ENCODE measurements at places on chromosomes 6 and 20.

GRCh38 chr6:141482796-141483597 lies 649.7 kb upstream of the GJE1 start:
- no peak for DNase-seq

- DNase-seq: no peak
These were observed 68.6 kb downstream of the PHF20 start for GRCh38 chr20:35840421-35840820.

DNA sequence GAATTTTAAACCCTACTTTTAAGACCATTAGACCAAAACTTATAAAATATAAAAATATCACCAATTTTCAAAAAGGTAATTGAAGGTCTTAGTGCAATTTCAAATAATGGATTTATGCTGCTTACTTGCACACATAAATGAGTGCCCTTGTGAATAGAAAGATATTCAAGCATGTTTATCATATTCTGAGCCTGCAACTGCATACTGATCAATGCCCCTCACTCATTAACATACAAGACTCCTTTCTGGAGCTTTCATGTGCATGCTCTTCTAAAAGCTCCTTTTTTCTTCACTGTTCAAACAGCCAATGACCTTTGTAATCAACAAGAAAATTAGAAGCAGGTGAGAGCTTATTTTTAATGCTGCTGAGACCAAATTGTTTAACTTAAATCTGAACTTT lies 1139.3 kb downstream of the HACE1 start:
- DNase-seq: no peak

DNA sequence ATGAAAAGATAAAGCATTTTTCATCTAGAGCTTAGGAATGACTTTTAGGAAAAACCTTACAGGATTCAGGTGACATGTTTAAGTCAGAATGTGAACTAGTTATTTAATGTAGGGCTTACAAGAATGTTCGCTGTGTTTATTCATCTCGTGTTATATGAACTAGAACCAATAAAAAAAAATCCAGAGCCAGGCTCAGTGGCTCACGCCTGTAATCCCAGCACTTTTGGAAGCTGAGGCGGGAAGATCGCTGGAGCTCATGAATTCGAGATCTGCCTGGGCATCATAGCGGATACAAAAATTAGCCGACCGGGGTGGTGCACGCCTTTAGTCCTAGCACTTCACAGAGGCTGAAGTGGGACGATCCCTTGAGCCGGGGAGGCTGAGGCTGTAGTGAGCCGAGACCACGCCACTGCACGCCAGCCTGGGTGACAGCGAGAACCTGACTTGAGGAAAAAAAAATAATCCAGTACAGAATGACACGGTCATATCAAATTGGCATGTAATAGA lies 46.3 kb downstream of the OR2B2 start:
- peak; percentile 68 for DNase-seq

DNA sequence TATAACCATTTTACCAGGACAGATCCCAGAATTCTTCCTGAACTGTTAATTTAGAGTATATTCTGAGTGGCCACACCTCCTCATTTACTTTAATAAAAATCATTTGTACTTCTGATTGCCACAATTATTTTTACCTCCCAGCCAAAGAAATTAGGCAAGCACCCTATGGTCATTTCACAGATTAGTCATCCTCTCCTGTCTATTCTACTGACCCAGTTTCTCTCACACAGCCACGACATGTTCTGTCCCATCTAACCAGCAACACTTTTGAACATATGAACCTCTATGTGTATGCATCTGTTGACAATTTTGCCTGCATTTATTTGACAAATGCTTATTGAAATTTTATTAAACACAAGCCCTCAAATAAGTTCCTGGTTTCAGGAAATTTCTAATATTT lies 202.6 kb upstream of the STXBP5 start:
- DNase-seq: no peak

DNA sequence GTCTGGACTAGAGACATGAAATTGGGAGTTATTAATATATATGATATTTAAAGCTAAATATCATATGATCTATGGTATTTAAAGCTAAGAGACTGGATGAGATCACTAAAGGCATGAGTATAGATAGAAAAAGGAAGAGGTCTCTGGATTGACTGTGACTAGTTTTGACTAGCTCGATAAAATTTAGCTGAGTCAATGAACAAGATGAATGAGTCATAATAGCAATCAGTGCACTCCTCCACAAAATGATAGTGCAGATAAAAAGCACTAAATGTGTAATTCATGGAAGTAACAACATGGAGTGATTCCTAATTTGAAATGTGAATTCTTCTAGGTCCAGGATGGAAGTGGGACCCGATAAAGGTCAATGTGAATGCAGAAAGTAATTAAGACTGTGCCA lies 127.4 kb downstream of the PFDN4 start:
- no peak for DNase-seq

DNA sequence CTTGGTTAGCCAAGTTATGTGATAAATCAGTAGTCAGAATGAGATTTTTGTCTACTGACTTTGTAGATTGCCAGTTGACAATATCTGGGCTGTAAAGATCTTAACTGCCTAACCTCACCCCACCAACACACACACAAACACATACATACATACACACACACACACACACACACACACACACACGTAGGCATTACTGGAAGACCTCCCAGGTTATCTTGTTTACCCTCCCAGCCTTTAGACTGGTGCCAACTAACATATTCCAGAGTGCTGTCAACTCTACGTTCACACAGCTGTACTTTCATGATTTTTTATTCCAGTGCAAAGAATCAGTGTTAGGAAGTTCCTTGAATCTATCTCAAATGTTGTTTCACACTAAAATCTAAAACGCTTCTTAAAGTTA lies 38.9 kb downstream of the BMP5 start:
- no peak for DNase-seq

DNA sequence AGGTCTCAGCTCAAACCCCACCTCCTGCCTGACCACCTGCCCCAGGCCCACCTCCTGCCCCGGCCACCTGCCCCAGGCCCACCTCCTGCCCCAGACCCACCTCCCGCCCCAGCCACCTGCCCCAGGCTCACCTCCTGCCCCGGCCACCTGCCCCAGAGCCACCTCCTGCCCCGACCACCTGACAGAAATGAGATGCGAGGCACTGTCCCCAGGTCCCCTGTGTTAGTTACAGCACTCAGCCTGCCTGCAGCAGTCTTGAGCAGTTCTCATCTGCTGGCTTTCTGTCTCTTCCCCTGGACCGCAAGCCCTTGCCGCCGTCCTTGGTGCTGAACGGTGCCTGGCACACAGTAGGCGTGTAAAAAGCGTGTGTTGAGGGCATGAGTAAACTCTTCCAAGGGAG lies 79.5 kb downstream of the CDH4 start:
- DNase-seq: no peak

- DNase-seq: no peak
These were observed 22.3 kb upstream of the LAMP5 start for GRCh38 chr20:9492067-9492466.

GRCh38 chr20:38126146-38126921 lies 38.7 kb downstream of the TGM2 start:
- peak; percentile 52 for DNase-seq

- DNase-seq: no peak
These were observed 112.9 kb downstream of the FOXO3 start for GRCh38 chr6:108673602-108674001.

DNA sequence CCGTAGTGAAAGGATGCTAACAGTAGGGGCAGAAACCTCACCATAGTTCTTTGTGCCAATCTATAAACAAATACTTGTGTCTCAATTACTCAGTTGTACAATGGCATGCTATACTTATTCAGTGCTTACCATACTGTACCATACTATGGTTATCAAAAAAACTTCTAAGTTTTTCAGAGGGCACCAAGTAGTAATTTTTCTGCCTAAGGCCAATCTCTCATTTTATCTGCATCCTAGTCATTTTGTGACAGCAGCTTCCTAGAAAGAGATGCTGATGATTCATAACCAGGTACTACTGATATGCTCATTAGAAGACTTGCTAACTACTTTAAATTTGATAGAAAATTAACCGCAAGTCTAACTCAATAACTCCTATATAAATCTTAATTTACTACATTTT lies 42.9 kb downstream of the TMEM244 start:
- DNase-seq: no peak

GRCh38 chr6:138480279-138480949 lies 18.9 kb downstream of the NHSL1 start:
- DNase-seq: no peak

DNA sequence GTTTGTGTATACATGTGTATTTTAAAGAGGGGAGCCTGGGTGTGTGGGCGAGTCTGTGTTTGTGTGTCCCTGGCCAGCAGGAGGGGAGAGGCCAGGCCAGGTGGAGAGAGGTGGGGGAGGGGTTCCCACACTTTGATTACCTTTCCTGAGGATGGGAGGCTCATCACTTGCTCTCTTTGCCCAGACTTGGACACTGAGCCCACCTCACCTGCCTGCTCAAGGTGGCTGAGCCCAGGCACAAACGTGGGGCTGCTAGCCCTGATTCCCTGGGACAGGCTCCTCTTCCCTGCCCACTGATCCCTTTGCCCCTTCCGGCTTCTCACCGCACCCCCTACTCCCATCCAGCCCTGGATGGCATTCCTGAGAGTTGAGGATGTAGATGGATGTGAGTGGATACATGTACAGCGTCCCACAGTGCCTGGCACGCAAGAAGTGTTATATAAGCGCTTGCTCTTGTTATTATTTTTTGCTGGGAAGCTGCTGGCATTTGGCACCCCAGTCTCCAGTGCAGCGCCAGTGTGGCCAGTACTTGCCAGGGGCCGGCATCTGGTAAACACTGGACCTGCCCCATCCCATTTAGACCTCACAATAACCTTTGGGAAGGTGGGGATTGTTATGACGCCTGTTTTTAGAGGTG lies 2.7 kb downstream of the CEBPB start:
- no peak for DNase-seq

DNA sequence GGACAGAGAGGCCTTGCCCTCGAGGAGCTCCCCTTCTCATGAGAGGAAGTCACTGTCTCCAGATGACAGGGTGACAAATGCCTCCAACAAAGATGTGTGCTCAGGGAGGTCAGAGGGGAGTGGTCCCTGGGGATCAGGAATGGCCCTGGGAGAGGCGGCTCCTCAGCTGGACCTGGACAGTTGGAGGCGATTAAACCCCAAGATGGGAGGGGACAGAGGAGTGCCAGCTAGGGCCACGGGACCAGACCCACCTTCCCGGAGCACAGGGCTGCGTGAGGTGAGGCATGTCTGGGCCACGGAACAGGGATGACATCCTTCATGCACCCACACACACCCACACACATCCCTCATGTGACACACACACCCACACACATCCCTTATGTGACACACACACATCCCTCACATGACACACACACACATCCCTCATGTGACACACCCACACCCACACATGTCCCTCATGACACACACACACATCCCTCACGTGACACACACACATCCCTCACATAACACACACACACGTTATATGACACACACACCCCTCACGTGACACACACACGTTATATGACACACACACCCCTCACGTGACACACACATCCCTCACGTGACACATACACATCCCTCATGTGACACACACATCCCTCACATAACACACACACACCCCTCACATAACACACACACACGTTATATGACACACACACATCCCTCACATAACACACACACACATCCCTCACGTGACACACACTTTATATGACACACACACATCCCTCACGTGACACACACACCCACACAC lies 57.4 kb upstream of the SLCO4A1 start:
- no peak for DNase-seq

DNA sequence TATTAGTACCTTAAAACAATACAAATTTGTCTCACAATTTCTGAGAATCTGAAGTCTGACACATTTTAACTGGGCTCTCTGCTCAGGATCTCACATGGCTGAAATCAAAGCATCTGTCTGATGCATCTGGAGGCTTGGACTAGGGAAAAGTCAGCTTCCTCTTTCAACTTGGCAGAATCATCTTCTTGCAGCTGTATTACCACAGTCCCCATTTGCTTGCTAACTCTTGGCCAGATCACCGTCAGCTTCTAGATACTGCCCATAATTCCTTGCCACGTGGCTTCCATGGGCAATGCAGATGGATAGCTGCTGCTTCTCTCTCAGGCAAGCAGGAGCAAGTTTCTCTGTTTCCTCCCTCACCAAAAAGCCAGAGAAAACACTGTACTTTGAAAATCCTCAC lies 1106.4 kb upstream of the CITED2 start:
- DNase-seq: no peak

DNA sequence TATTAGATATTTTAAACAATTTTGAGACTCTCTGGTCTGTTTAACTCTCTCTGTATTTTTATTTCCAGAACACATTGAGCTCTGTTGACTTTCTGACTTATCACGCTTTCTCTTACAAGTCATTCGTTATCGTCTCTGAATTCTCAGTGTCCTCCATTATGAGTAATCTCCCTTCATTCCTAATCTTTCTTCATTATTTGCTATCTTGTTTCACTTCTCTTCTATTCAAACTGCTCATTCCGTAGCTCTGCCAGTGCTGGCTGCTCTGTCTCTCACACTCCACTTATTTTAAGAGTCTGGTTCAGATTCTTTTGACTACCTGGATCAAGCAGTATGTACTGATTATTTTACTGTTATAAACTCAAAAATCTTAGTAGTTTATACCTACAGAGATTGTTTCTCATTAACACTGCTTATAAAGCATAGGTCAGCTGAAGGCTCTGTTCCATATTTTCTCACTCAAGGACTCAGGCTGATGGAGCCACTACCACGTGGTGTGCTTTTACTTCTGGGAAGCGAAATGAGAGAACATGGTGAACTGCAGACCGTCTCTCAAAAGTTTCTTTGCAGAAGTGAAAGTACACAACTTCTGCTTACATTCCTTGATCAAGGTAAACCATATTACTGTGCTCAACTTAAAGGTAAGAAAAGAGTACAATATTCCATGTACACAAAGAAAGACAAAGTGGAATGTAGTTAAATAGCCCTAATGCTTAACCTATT lies 485.2 kb downstream of the GRIK2 start:
- DNase-seq: no peak

DNA sequence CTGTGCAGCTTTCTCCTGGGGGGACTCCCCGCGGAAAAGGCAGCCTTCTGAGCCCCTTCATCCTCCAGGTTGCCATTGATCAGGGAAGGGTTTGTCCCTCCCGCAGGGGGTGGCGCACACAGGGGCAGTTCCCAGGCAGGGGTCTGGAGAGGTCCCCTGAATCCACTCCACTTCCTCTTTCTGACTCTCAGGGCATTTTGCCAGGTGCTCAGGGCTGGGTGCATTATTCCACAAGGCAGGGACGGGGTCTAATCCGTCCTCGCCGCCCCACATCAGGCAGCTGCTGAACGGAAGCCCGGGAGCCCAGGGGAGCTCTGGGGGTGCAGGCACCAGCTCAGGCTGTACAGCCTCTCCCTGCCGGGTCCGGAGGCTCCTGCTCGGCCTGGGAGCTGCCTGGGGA lies 180.9 kb downstream of the TTLL2 start:
- no peak for DNase-seq

Data from activated naive CD4-positive, alpha-beta T cell treated with anti-CD3 and anti-CD28 coated beads, Interleukin-2, amount 50 U/mL, for 72 hours (primary cell).